ENCODE measurements at places on chromosomes 2 and 18.

GRCh38 chr2:12430407-12431133 lies 286.2 kb upstream of the TRIB2 start:
- DNase-seq: no peak

DNA sequence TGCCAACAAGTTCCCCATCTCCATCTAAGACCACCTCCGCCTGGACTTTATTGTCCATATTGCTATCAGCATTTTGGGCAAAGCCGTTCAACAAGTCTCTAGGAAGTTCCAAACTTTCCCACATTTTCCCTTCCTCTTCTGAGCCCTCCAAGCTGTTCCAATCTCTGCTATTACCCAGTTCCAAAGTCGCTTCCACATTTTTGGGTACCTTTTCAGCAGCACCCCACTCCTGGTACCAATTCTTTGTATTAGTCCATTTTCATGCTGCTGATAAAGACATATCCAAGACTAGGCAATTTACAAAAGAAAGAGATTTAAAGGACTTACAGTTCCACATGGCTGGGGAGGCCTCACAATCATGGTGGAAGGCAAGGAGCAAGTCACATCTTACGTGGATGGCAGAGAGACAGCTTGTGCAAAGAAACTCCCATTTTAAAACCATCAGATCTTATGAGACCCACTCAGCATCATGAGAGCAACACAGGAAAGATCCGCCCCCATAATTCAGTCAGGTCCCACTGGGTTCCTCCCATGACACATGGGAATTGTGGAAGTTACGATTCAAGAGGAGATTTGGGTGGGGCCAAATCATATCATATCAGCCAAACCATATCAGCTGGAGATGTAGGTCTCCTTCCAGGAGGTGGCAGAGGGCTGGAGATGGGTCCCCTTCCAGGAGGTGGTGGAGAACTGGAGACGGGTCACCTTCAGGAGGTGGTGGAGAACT lies 19.8 kb upstream of the TXNDC2 start:
- no peak for DNase-seq

DNA sequence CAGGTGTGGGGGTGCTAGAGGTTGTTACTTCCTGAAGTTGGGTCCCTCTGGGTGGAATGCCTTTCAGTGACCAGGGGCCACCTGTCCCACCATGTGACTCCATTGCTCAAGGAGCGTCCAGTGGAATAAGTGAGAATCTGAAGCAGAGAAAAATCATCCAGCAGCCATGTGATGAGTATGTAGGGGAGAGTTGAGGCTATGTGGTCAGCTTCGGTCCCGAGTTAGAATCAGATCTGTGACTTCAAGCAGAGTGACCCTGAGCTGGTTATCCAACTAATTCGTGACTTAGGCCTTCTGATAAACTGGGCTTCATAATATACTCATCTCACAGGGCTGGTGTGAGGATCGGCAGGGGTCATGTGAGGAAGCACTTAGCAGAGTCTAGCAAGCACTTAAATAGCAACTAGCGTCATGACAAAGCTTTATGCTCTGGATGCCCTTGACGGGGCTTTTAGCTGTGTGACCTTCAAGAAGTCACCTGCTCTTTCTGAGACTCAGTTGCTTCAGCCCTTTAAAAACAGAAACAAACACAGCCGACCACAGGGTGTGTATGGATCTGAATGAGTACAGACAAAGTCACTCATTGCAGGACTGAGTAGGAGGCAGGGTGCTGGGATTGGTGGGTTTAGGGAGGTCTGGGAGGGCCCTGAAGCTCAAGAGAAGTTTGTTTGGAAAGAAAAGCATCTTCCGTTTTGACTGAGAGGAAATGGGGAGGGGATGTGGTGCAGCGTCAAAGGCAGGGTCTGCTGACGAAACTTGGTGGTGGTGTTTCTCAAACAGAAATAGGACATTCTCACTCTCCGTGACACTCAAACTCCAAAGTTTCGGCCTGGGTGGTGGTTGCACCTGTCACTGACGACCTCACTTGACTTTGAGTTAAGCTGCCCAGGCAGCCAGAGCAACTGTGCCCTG lies 264.0 kb upstream of the CXCR4 start:
- DNase-seq: no peak

- DNase-seq: no peak
Measured at GRCh38 chr2:101405351-101405899, 18.1 kb upstream of the CREG2 start.

GRCh38 chr18:60838677-60839076 lies 466.1 kb upstream of the MC4R start:
- DNase-seq: no peak
